Head of caudate nucleus (tissue), 42 donors: ENCODE measurements at places on chromosomes 4 and X.

DNA sequence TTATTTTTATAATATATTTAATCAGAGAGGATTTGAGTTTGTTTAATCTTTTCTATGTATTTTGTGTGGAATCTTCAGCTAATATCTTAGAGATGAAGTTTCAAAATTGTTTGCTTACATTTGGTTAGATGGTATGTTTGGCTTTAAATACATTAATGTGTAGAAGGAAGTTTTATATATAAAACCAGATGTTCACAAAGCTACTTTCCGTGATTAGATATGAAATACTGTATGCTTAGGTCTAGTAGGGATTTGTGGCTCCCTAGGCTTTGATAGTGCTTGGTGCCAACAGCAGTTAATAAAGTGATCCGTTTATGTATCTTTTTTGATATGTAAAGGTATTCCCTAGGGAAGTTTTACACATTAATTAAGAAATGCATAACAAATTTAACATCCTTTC is 223.0 kb downstream of the ARHGAP10 start:
- no peak for DNase-seq

DNA sequence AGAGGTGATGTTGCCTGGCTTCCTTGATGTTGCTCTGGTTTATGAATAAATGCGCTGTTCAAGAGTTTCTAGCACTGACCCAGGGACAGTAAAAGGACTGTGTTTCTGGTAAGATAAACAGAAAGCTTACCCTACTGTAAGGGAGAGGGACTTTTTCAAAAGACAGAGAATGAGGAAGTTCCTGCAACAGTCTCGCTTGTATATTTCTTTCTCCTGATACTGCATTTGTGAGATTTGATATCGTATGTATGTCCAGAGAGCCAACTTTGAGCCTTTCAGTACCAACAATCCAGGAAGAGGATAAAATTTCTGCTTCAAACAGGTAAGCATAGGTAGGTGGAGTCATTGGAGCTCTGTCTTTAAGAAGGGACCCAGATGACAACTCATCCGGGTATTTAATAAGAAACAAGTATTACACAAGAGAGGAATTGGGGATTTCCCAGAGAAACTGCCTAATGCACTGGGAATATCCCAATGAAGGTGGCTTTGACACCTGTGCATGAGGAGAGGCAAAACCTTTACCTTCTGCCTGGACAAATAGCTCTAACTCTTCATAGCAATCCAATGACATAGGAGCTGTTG is 773 bp downstream of the DAPP1 start:
- no peak for DNase-seq

DNA sequence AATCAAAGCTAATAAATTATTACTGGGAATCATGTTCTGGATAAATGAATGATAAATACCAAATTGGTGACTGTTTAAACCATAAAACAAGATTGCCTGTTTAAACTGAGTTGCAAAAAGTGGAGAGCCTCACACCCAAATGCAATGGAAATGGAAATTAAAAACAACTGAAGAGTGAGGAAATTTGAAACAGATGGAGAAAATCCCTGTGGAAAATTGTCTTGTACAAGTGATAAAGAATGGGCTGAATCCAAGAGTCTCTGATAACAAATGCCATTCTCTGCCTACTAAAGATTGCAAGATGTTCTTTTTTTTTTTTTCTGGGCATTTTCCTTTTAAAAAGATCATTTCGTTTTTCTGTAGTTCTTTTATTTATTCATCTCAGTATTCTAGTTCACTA is 426.3 kb downstream of the NLGN4X start:
- DNase-seq: no peak

- no peak for DNase-seq
These were observed 121.7 kb upstream of the ETNPPL start for GRCh38 chr4:108884596-108884995.

- no peak for DNase-seq
These were observed 210.7 kb downstream of the PRR32 start for GRCh38 chrX:127030016-127030748.

DNA sequence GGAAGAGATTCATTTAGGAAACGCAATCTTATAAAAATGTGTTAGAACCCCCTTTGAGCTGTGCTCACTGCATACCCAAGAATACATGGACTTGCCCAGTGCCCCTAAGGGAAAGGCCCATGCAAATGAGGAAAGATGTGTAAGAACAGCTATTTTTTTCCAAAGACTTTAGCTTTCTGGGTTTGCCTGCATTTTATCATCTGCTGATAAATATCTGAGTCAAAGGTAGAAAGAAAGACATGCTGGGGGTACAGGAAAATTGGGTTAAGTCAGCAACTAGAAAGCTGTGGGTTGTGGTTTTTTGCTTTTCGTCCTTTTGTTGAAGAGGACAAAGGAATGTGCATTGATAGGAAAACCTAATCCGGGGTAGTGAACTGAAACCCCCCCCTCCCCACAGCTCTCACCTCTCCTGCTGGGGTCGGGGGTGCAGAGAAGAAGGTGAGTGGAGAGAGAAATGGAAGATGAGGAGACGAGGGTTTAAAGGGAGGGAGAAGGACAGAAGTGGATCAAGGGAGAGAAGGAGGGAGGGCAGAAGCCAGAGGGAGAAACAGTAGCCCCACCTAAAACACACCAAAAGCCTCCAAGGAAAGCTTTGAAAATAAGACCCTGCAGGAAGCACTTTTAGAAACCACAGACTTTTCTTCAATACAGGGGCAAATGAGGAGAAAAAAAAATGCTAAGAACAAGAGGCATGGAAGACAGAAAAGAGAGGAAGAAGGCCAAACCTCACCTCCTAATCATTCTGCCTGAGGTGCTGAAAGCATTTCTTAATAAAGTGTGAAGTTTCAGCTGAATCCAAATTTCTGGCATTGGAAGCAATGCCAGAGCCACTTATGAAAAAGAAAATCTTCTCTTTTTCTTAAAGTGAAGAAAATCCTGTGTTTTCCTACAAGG is 49.3 kb downstream of the KDR start:
- no peak for DNase-seq

- DNase-seq: peak; percentile 75
These were observed 23.2 kb downstream of the TMSB4X start for GRCh38 chrX:12997906-12998687.

GRCh38 chrX:40230646-40231045 is 132.9 kb upstream of the BCOR start:
- DNase-seq: no peak

GRCh38 chr4:1933700-1934099 is 62.5 kb downstream of the NSD2 start:
- DNase-seq: no peak

GRCh38 chr4:52552778-52553177 is 106.3 kb downstream of the USP46 start:
- DNase-seq: no peak

DNA sequence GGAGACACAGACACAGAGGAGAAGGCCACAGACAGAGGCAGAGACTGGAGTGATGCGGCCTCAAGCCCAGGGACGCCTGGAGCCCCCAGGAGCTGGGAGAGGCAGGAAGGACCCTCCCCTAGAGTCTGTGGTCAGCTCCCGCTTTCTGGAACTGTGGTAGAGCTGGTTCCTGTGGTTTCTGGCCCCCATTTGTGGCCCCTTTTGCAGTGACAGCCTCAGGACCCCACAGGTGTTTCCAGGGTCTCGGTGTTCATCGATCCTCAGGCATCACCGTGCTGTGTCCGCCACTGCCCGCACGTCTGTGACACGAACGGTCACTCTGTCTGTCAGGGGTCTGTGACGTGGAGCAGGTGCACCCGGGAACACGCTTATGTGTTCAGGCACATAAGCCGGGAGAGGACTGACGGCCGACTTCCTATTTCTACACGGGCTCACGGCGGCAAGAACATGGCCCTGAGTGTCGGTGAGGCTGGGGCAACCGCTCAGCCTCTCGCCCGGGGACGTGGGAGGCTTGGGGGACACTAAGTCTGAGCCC is 7.9 kb downstream of the GTPBP6 start:
- DNase-seq: no peak

DNA sequence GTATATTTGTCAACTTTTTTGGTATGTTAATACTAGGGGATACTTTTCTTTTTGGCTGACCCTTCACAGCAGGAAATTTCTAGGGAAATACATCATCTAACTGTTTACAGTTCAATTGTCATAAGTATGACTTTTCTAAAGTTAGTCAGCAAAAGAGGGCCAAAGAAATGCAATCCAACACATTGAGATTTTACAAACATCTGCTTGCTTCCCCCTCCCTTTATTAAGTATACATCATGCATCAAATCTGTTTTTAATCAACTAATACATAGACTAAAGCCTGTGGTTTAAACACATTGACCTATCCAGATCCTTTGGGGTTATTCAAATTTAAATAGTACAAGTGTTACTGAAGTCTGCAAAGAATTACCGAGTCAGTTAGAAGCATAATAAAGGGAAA is 93.9 kb downstream of the MID1 start:
- no peak for DNase-seq

GRCh38 chr4:113355550-113356371 is 306.3 kb downstream of the ANK2 start:
- no peak for DNase-seq

GRCh38 chr4:78667764-78668163 is 108.4 kb upstream of the BMP2K start:
- DNase-seq: no peak

DNA sequence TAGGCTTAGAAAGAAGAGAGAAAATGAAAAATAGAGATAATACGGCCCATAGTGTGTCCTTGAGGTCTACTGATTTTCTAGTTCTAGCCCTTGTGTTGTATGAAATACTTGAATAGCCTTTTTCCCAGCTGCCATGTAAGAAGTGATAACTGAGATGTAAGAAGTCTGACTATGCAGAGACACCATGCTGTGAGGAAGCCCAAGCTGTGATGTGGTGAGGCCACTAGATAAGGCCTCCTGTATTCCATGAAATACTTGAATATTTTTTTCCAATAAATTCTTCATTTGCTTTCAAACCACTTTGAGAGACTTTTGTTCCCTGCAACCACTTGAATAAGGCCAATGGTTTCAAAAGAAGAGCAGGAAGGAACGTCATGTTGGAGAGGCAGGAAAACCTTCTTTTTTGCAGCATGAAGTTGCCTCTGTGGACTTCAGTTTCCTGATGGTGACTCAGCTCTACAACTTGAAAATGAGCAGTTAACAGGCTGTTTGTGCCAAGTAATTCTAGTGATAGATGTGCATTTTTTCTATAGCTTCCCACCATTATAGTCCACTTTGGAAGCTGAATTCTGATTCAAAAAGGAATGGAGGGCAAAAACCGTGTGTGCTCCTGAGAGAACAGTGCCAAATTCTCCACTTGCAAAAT is 25.5 kb upstream of the FAM9C start:
- DNase-seq: no peak

DNA sequence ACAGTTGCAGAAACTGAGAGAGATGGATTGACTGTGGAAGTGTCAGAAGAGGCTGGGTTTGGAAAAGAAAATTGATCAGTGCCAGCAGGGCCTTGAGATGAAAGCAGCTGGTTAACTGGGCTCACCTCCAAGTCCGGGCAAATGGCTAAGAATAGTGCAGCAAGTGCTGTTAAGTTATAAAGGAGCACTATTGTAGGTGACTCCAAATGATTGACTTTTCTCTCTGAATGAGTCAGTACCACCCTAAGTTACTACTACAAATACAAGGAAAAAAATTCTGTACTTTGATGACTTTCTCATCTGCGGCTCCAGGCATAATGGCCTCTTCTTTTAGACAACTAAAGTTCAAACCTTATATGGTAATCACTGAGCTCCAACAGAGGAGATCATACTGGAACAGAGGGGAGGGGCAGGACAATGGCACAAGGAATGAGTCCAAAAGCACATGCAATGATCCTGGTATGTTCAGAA is 733.4 kb upstream of the INTU start:
- DNase-seq: no peak

DNA sequence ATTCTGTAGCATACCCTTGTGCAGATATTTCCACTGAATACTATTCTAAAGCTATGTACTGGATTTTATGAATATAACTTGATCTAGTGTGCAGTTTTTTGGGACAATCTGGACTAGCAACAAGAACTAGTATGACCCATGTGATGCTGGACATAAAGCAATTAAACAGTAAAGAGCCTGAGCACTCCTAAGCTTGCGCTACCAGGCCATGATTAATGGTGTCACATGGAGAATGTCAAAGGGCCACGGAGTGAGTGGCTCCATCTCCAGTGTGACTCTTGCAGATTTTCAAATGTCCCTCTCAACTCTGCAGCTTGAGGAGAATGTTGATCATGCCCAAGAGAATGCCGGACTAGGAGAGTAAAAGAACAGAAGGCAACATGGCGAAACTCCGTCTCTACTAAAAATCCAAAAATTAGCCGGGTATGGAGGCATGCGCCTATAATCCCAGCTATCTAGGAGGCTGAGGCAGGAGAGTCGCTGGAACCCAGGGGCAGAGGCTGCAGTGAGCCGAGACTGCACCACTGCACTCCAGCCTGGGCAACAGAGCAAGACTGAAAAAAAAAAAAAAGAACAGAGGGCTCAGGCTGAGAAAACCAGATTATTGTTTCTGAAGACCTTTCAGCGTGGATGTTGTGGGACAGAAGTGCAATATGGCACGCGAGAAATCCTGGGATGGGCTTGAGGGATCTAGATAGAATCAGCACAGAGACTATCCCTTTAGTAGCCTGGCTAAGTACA is 45.0 kb downstream of the TIGD2 start:
- DNase-seq: no peak

DNA sequence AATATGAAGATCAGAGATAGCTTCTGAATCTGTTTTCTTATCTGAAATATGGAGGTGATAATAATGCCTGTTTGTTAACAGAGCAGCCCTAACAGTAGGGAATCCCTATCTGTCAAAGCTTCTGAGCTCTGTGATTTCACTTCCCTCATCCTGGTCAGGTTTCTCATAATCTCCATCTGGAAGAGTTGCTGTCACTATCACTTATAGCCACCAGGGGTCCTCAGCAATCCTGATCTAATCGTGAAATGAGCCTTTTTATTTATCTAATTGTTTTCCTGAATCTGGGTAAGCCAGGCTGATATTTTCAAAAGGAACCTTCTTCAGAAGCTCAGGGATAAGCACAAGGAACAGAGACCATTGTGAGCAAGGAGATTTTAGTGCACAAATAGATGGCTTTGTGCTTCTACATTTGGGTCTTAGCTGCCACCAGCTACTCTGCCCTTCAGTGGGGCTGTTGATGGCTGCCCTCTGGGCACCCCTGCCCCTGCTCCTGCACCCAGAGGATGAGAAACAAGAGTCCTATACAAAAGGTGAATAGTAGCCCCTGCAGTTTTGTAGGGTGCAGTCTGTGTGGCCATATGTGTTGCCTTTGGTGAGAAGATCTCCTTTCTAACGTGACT is 196.4 kb upstream of the RADX start:
- no peak for DNase-seq

DNA sequence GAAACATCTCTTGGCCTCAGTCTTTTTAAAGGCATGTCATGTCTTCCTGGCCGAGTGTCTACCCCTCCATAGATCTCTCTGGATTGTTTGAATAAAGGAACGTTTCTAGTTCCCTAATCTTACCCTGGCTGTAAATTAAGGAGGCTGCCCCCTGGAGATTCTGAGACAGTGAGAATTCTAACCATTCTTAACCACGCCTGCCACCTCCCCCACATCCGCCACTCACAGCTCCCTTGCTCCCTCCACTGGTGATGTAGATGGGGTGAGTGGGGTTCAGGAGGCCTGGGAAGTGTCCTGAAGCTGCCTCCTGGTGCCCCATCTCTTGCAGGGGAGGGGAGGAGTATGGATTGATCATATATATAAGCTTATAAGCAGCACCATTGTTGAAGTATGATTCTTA is 48.0 kb upstream of the TRIM2 start:
- DNase-seq: no peak

GRCh38 chr4:186845137-186845842 is 121.6 kb upstream of the FAT1 start:
- DNase-seq: no peak

- DNase-seq: no peak
These were observed 391.0 kb upstream of the PITX2 start for GRCh38 chr4:111013846-111014245.
